ENCODE measurements at places on chromosomes 11 and 22. TPM values are rescaled to one million over a fixed set of nuclear protein-coding genes. Genes with fewer than 3 reads are reported as not detected.

DNA sequence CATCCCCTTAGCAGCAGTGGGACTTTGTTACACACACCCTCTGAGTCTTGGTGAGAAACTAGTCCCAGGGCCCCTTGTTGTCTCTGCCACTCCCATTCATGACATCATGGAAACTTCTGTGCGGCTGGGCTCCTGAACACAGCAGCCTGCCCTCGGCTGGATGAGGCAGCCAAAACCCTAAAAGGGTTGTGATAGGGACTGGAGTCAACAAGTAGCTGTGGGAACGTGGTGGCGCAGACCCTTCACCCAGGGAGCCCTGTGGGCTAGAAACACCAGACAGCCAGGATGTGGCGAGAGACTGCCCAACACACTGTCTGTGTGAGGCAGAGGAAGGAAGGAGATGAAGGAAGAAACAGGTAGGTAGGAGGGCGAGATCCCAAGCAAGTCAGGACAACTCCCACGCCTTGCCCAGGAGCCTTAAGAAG, 3.9 kb downstream of the CD3D start:
- H3K4me1 ChIP-seq, result no peaks in the 10 kb centered on the region
- DNase-seq, result no peak
- peaks cover 5% of the 10 kb centered on the region for H3K27me3 ChIP-seq
- no peak overlapping the region for H3K27ac ChIP-seq
- no peaks in the 10 kb centered on the region for H3K36me3 ChIP-seq
- H3K4me3 ChIP-seq, result no peak overlapping the region

GRCh38 chr11:66529069-66529468, 16.8 kb downstream of the ZDHHC24 start:
- H3K36me3 ChIP-seq, result no peaks in the 10 kb centered on the region
- no peaks in the 10 kb centered on the region for H3K4me1 ChIP-seq
- no peak overlapping the region for H3K27ac ChIP-seq
- no peak overlapping the region for H3K4me3 ChIP-seq

The SPTBN2 gene
- 2.2 TPM for total RNA-seq

GRCh38 chr11:110919241-110919922, 207.1 kb upstream of the ARHGAP20 start:
- H3K4me3 ChIP-seq, result no peak overlapping the region
- no peaks in the 10 kb centered on the region for H3K36me3 ChIP-seq
- H3K27me3 ChIP-seq, result no peaks in the 10 kb centered on the region
- no peak for DNase-seq

DNA sequence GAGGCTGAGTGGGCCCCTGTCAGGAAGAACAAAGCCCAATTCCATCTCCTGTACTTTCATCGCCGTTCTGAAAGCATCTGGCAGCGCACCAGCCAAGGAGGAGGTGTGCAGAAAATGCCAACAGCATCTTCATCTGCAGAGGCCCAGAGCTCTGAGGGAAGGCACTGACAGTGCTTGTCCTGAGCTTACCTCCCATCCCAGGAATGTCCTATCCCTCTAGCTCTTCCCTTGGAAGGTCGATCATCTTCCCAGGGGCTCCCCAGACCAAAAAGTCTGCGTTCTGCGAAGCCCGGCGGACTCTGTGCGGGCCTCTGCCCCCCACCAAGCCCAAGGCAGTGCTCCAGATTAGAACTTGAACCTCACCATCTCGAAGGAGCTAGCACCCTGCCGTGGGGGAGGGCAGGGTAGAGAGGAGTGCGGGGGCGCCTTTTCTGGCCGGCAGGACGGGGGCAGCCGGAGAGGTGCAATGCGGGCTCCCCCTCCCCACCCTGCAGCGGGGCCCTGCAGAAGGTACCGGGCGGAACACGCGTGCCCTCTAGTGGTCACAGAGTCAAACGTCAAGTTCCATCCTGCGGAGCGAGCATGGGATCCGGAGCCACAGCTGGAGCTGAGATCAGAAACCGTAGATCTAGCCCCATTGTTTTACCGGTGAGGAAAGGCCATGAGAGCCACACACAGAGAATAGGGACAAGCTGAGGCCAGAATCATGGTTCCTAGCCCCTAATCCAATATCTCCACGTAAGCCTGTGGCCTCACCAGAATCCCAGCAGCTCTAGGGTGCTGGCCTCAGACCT, 5.0 kb downstream of the SCN2B start:
- no peaks in the 10 kb centered on the region for H3K4me1 ChIP-seq
- no peak overlapping the region for H3K4me3 ChIP-seq
- DNase-seq, result peak; percentile 96

The FJX1 gene
- 10.3 TPM for total RNA-seq

All from osteoblast (primary cell).